ENCODE measurements at places on chromosomes 13 and 19.
A peak's percentile ranks its signal among the peaks of the same experiment; 100 is the strongest.

GRCh38 chr13:30142486-30143211 is 164.7 kb downstream of the KATNAL1 start:
- peak; percentile 46 for DNase-seq

GRCh38 chr13:99995104-99995588 is 13.6 kb downstream of the ZIC2 start:
- DNase-seq = no peak

DNA sequence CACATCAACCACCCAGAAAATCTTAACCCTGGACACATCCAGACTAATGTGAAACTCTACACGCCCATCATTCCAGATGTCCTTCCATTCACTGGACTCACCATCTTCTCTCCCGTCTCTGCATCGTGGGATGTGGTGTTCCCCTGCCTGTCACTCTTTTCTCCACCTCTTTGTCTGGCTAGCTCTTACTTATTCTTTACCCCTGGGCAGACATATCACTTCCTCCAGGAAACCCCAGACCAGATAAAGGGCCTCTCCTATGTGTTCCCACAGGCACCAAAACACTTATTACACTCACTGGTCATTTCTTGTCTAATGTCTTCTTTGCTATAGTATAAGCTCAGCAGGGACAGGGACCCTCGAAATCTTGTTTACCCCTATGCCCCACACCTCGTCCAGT is 109.3 kb upstream of the IPO5 start:
- no peak for DNase-seq

GRCh38 chr13:106036870-106037269 is 498.6 kb downstream of the EFNB2 start:
- DNase-seq = no peak

DNA sequence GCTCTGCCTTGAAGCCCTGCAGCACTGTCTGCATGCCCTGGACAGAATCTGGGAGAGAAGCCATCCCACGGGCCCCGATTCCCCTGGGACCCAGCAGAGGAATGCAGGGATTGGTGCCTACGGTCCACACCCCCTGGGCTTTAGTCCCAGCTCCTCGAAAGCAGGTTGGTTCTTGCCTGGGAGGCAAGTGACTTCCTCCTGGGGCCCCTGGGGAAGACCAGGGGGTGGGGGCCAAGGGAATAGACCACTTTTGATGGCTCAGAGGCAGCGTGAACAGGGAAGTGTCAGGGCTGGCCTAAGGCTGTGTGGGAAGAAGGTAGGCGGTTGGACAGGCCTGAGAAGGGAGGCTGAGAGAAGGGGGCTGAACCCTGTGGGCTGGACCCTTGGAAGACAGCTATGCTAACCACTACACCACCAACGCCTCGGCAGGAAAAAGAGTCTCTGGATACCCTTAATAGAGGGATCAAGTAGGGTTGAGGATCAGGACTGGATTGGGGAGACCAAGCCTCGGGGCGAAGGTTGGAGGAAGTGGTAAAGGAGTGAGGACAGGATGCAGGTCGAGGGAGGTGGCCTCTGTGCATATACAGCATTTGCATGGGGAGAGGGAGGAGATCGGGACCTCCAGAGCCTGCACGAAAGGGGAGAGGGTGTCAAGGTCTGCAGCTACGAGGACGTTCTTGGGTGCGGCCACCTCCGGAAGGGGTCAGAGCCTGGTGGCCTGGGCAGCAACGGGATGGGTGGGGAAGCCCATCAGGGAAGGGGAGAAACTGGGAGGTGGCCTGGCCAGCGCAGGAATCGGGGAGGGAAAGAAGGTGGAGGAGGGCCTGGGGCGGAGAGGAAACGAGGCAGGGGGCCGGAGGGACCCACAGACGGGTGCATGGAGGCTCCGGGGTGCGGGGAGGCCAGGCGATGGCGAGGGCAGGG is 709 bp downstream of the DPP9 start:
- DNase-seq = no peak
